ENCODE measurements at places on chromosomes 5 and 9. TPM values are rescaled to one million over a fixed set of nuclear protein-coding genes. Genes with fewer than 3 reads are reported as not detected.

Gene CSF2
- 0.68 TPM for total RNA-seq

Gene HAPLN1
- 1.2 TPM for total RNA-seq

Gene SH3RF2
- 11.2 TPM for total RNA-seq

Gene PCDHB9
- 3.8 TPM for total RNA-seq

Gene CDH10
- total RNA-seq, result not detected

Gene EFNA5
- 0.22 TPM for total RNA-seq

Gene AK8
- 0.13 TPM for total RNA-seq

Gene TMEM215
- not detected for total RNA-seq

Gene GPX8
- 136 TPM for total RNA-seq

Gene GFPT2
- total RNA-seq, result 125 TPM

Gene GLDC
- not detected for total RNA-seq

Gene IL9
- total RNA-seq, result not detected

Gene AGXT2
- not detected for total RNA-seq

Gene PDE6A
- total RNA-seq, result not detected

Gene C9orf50
- not detected for total RNA-seq

Gene F2RL1
- 0.41 TPM for total RNA-seq

Gene ADAMTS6
- 4.1 TPM for total RNA-seq

Gene PIP5K1B
- not detected for total RNA-seq

Gene CDH6
- total RNA-seq, result not detected

Gene SLC6A18
- not detected for total RNA-seq

Gene MAST4
- 2.3 TPM for total RNA-seq

Gene INSL4
- total RNA-seq, result 0.81 TPM

Gene PRLR
- 0.05 TPM for total RNA-seq

Gene SLC6A19
- total RNA-seq, result not detected

Gene PAIP2
- 119 TPM for total RNA-seq

Gene BTNL9
- not detected for total RNA-seq
